Globus pallidus (tissue), 1 donor: ENCODE measurements at places on chromosomes 12 and 14.

GRCh38 chr12:102533483-102534215 lies 53.3 kb upstream of the IGF1 start:
- DNase-seq = no peak

DNA sequence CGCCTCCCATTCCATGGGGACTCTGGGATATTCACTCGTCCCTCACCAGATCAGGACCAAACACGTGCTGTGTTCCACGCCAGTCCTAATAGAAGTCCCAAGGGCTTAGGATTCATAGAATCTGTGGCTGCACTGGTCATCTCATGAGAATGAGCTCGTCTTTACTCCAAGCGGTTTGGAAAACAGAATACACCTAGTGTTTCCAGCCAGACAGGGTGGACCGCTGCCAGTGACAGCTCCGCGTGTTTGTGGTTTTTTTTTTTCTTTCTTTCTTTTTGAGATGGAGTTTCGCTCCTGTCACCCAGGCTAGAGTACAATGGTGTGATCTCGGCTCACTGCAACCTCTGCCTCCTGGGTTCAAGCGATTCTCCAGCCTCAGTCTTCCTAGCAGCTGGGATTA lies 75.1 kb downstream of the GLT1D1 start:
- no peak for DNase-seq

DNA sequence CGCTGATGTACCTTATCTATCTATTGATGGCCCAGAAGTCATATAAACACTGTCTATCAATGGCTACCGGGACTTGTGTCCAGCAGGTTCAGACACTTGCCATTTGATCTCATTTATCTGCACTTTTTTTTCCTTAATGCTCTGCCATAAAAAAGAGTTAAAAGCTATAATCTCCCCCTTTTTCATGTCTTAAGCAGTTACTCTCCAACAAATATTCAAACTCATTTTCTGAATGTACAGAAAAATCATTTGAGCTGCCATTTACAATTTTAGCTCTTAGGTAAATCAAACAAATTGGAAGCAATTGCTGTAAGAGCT lies 101.4 kb downstream of the SLC8A3 start:
- no peak for DNase-seq

- DNase-seq = no peak
These were observed 134.9 kb upstream of the CCDC196 start for GRCh38 chr14:66351310-66351709.

GRCh38 chr12:57718641-57719528 lies 19.7 kb downstream of the AGAP2 start:
- DNase-seq = no peak

GRCh38 chr14:49955024-49955423 lies 62.1 kb downstream of the ARF6 start:
- no peak for DNase-seq

GRCh38 chr14:99157676-99158075 lies 114.3 kb downstream of the BCL11B start:
- no peak for DNase-seq

DNA sequence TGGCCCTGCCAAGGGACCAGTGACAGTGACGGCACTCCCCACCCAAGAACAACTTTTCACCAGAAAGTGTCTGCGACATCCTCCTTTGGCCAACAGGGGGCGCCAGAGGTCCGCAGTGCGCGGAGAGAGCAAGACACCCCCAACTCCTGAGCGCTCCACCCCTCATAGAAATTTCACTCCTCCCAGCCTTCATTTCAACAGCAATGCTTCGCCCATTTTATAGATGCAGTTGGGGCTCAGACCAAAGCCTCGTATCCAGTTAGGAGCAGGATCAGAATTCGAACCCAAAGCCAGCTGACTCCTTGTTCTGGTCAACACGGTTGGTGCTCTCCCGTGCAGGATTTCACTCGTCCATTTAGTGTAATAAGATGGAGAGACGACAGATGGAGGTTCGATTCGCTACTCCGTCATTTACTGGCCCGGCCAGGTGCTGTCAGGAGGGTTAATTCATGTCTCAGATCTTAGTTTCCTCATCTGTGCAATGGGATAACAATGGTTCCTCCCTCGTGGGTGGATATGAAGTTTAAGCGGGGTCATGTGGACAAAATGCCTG lies 2.4 kb upstream of the POP5 start:
- peak; percentile 64 for DNase-seq

GRCh38 chr14:36450550-36450949 lies 69.5 kb downstream of the NKX2-1 start:
- no peak for DNase-seq

DNA sequence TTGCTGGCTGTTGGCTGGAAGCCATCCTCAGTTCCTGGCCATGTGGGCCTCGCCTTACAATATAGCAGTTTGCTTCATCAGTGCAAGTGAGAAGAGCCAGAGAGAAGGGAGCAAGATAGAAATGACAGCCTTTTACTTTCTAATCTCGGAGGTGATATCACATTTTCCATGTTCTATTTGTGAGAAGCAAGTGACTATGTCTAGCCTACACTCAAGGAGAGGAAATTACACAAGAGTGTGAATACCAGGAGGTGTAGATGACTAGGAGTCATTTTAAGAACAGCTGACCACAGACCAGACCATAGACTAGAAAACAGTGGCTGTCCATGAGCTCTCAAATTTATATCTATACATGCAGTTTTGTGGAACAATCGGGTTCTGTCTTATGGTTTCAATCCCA lies 163.0 kb upstream of the NRXN3 start:
- no peak for DNase-seq

DNA sequence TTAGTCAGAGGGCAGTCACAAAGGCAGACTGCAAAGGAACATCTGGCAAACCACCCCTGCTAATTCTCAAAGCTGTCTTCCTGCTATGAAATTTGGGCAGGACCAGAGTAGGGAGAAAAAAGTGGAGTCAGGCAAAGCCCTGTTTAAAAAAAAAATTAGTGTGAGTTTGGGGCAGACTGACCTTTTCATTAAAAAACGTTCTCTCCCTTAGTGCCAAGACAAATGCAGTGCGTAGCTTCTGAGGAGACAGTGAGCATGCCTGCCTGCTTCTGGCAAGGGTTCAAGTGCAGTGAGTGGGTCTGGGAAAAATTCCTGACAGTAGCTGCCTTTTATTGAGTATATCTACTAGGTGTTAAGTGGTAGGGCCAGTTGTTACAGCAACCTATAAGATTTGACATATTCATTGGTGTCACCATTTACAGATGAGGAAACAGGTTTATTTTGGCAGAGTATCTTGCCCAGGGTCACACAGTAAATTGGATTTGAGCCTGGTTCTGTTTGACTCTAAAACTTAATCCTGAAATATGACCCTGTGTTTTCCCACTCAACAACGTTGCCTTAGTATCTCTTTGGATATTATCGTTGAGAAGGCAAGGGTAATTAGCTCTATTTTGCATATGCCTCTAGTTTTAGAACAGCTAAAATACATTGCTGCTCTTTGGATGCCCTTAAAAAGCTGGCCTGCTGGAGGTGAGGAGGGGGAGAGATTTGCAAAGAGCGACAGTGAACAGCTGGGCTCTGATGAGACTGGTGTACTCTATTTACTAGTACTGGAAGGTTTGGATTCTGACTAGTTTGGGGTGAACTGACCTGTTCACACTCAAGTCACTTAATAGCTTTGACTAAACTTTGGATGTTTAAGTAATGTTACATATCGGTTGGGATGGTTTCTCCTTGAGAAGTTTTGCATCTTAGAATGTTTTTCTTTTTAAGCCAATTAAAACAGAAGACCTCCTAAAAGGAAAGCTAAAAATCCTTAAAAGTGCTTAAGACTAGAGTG lies 72.8 kb downstream of the PAPOLA start:
- DNase-seq = no peak

DNA sequence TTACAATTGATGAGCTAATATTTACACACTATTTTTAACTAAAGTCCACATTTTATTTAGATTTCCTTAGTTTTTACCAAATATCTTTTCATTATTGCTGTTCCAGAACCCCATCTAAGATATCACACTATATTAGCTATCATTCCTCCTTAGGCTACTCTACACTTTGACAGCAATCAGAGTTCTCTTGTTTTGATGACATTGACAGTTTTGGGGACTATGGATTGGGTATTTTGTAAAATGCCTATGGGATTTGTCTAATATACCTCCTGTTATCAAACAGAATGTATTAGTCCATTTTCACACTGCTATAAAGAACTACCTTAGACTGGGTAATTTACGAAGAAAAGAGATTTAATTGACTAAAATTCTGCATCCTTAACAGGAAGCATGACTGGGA lies 489.1 kb downstream of the FOXG1 start:
- no peak for DNase-seq

GRCh38 chr12:54371328-54372112 lies 7.2 kb upstream of the GPR84 start:
- DNase-seq = no peak

DNA sequence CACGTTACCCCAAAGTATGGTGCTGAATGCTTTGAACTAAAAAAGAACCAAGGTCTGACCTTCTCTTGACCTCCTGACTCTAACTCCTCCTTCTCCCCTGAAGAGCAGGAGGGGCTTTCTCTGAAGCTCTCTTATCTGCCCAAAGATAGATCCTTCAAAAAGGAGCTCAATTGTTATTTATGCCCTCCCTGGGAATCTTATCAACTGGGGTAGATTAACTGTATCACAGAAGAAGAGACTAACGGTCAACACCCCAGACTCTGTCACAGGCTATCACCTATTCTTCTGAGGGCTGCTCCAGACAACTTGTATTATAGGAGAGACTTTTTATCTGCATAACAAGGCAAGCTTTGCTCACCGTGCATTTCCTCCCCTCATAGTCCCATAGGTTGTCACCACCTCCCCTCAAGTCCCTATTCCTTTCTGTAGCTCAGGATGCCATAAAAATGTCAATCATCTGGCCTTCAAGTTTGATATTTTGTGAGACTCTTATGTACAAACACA lies 86.6 kb downstream of the PAPLN start:
- DNase-seq = no peak

DNA sequence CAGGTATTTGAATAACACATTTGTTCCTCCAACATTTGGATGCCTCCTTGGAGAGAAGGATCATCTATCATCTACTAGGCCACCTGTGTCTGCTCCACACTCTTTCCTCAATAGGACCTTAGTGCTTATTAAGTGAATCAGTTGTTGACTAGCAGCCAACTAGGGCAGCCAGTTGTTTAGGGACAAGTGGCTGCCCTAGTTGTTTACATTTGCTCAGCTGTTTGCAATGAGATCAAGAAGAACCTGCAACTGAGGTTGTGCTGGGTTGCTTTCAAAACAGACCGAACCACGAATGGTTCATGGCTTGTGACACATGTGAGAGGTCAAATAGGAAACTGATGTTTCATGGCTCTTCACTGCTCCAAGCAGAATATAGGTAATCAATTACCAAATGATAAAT lies 53.8 kb downstream of the TMCC3 start:
- DNase-seq = no peak

DNA sequence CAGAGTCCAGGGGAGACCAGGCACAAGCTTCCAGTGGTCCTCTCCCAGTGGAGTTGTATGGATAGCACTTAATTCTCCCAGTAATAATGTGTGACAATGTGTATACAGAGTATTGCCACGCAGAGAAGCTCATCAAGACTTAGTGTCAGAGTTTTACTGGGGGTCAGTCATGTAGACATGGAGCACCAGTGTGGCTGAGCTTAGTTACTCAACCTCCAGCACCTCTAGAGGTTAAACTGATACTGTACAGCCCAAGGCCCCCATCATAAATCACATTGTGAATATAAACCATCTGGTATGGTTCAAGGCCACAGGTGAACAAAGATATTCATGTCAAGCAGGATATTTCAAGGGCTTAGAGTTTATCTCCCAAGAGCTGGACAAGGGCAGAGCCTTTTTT lies 378.1 kb upstream of the TMPO start:
- no peak for DNase-seq

DNA sequence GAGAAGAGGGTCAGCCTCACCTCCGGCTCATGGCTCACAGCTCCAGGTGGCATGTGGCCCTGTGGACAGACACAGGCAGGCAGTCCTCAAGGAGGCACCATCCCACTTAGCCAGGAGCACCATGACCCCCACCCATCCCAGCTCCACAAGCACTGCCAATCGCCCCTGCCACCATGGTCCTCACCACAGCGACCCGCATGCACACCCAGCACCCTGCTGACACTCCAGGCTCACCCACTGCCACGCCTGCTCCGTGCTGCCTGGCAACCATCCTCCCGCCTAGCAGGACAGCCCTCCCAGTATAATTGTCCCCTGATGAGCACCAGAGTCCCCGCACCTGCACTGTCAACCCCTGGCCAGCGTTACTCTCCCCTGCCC lies 50.9 kb downstream of the TRPV4 start:
- no peak for DNase-seq

DNA sequence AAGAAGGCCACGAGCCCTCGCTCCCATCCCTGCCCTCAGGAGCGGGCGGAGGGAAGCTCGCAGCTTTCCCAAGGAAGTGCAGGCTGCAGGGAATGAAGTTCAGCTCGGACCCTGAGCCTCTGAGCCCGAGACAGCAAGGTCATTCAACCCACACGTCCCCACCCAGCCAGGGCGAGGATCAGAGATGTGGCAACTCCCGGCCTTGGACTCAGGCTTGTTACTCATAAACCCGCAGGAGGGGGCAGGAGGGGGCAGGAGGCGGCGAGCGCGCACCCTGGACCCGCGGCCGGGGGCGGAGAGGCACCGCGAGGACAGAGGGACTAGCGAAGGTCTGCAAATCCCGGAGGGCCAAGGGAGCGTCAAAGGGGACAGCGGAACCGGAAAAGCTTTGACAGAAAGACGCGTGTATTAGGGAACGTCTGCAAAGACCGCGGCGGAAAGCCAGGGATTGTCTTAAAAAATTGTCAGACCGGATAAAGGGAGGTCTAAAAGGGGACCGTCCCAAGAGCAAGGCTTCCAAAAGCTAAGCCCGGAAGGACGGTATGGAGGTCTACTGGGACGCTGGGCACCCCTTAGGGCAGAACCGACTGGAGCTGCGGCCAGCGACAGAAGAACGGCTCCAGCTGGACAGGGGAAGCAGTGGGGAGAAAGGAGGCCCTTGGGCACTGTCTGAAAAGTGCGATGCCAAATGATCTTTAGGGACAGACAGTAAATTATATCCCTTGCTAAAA lies 611 bp upstream of the DCAF11 start:
- DNase-seq = no peak

GRCh38 chr12:68972595-68972994 lies 39.6 kb upstream of the CPM start:
- DNase-seq = no peak

DNA sequence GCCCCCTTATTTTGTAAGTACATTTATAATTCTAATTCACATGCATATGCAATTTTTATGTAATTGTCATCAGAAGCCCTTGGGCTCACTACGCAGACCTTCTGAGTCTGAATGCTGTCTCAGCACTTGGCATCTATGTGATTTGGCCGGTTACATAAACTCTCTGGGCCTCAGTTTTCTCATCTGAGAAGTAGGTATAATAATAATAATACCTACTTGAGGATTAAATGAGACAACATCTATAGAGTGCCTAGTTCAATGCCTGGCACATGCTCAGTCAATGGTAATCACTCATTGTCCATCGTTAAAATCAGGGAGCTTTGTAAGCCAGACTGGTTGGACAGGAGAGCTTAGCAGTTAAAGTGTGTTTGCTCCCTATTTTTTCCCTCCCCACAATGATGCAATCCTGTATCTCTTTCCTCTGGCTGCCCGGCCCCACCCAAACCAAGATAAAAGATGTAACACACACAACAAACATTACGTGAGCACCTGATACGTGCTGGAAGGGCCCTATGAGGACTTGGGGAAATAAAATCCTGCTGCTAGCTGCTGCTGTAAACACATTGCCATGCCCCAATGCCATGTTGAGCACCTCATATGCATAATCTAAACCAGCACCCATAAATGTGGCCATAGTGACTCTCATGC lies 235.0 kb downstream of the CRADD start:
- no peak for DNase-seq
